ENCODE measurements at places on chromosomes 3 and 15.

- no peak for DNase-seq
These were observed 67.2 kb downstream of the PEX5L start for GRCh38 chr3:179969525-179969924.

DNA sequence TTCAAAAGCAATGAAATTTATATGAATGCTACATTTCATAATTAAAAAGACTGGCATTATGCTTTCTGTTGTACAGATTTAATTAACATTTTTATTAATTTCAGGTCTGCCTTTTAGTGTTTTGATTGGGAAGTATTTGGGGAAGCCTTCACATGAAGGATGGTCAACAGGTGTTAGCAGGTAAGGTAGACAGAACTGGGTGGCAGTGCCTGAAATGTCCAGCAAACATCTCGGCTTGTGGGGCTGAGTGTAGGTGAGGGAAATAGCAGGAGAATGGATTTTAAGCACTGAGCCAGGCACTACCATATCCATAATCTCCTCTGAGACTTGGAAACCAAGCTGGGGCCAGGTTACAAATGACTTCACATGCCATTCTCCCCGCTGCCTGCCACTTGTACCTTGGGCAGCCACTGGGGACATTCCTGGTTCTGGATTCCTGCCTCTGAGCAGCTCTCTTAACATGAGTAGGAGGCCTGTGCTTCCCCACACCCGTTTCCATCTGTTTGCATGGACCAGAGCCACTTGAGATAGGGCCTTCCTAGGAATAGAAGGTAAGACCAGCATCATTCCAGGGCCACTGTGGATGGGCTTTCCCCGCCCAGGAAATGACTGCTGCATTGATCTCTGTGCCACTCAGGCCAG is 125.9 kb upstream of the HES1 start:
- no peak for DNase-seq

DNA sequence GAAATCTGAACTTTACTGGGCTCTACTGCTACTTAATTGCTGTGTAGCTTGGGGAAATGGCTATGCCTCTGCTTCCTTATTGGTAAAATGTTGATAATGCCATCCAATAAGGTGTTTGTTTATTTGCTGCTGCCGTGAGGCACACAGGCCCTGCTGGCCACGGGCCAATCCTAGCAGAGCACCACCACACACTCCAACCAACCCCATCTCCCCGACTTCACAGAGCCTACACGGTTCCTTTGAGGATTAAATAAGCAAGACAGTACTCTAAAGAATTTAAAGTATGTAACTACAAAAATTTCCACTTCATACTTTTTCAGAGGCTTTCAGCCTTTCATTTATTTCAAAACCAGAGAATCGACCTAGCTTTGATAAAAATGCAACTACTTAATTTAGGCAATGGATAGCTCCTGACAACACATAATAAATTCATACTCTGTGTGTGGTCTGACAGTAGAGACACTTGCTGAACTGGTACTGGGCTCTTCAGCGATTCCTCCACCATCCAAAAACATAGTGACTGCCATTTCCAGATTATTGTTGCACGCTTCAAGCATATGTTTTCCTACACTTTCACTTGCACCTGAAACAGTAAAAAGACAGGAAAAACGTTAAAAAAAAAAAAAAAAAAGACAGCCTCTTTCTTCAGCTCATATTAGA is 25.3 kb downstream of the UBXN7 start:
- no peak for DNase-seq

DNA sequence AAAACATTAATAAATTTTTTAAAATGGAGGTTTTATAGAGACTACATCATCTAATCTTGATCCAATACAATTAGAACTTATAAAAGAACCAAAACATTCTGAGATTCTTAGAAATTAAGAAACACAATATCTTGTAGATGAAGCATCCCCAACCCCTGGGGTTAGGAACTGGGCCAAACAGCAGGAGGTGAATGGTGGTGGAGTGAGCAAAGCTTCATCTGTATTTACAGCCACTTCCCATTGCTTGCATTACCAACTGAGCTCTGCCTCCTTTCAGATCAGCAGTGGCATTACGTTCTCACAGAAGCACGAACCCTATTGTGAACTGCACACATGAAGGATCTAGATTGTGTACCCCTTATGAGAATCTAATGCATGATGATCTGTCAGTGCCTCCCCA is 36.3 kb downstream of the KNL1 start:
- DNase-seq: no peak

GRCh38 chr3:122099255-122099654 is 44.1 kb downstream of the CD86 start:
- no peak for DNase-seq

GRCh38 chr15:61822511-61822910 is 237.7 kb downstream of the VPS13C start:
- no peak for DNase-seq

DNA sequence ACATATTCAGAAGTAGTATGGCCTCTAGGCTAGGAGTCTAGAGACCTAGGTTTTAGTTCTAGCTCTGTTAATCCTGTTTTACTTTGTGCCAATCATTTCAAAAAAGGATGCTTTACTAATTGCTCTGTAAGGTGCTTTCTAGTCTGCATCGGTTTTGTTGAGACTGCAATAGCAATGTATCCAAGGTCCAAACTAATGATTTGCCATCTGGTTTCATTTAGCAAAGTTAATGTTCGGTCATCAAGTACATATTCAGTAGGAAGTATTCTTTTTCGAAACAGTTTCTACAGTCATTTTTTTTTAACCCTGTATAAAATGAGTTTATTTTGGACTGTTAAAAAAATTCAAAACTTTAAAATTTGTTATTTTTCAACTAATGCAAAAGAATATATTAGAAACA is 2.0 kb upstream of the GALK2 start:
- DNase-seq: no peak

DNA sequence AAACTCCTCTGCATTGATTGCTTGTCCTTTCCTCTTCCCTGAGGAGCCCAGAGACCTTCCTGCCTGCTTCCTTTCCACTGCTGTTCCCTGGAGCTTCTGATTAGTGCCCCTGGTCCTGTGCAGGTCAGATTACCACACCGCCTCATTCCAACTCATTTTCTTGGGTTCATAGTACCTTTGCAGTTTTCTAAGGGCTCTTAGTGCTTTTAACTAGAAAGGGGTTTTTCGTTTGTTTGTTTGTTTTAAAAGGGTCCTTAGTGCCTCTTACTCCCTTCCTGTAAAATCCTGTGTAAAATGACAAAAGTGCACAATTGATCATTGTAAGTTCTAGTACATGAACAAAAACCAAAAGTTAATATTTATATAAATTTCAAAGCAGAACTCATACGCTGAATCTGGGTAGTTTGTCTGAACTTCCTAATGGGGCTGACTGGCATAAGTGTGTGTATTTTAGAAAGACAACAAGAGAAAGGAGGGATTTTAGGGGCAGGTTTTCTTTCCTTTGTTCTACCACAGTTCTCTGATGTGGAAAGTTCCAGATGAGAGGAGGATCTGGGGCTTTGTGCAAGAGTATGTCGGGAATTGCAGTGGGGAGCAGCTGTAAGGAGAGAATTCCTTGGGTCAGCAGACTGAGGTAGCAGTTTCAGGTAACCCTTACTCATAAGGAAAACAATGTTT is 30.6 kb downstream of the SNRK start:
- no peak for DNase-seq

- no peak for DNase-seq
These were observed 7.7 kb downstream of the DUOXA2 start for GRCh38 chr15:45121706-45122417.

GRCh38 chr3:61507946-61508345 is 53.4 kb upstream of the PTPRG start:
- no peak for DNase-seq

GRCh38 chr3:178063461-178063860 is 472.8 kb upstream of the KCNMB2 start:
- no peak for DNase-seq

GRCh38 chr15:101538996-101539395 is 49.5 kb upstream of the PCSK6 start:
- no peak for DNase-seq

- DNase-seq: no peak
These were observed 22.5 kb downstream of the TOPAZ1 start for GRCh38 chr3:44264146-44264545.

- DNase-seq: no peak
These were observed 2.5 kb downstream of the PFN2 start for GRCh38 chr3:149968216-149968615.

GRCh38 chr3:74045000-74045399 is 420.3 kb upstream of the PDZRN3 start:
- no peak for DNase-seq

GRCh38 chr3:61864886-61865285 is 303.5 kb downstream of the PTPRG start:
- DNase-seq: no peak

- DNase-seq: no peak
These were observed 34.7 kb upstream of the TUBGCP5 start for GRCh38 chr15:23073890-23074646.

DNA sequence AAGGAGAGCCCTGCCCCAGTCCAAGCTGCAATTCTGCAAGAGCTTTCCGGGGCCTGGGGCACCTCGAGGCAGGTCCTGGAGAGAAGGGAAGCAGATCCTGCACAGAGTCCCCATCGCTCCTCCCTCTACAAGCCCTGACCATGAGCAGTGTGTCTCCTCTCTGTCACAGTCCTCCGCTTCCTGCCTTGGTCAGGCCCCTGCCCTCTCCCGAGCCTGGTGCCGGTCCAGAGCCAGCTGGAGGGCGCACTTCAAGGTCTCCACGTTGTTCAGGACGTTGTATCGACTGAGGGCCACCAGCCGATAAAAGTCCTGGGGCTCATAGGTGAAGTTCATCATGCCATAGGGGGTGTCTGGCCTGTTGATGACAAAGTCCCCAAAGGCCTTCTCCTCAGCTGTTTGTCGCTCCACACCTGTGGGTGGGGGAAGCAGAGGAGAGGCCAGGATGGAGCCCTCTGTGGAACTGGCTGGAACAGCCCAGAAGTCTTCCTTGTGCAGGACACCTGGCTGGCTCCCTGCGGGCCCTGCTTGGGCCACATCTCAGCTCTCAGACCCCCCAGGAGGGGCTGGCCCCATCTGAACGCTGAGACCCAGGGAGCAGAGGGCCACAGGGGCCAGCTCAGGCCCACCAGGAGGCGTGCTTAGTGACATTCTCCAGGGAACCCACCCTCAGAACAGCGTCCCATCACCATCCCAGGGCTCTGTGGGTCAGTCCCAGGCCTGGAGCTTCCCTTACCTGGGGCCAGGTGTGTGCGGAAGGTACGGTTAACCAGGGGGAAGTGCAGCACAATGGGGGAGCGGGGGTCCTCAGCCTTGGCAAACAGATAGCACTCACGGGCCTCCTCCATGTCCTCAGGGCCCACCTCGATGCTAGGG is 14.4 kb downstream of the PLA2G4F start:
- DNase-seq: no peak

- DNase-seq: no peak
These were observed 2.6 kb upstream of the HHATL start for GRCh38 chr3:42705058-42705767.

DNA sequence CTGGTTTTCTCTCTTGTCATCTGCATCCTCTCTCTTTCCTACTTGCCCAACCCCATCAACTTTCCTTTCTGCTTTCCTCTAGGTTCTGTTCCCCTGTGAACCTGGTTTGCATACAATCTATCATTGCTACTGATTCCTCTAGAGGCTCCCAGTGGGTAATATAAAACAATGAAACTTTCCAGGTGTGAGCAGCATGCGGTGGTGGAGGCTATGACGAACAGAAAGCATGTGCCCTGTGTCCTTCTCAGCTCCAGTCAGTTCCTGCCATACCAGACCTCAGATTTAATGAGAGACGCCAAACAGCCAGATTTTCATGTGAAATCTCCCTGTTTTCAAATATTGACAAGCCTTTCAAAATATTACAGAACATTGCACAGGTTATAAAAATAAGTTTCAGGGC is 3.5 kb upstream of the ACAP2 start:
- no peak for DNase-seq

DNA sequence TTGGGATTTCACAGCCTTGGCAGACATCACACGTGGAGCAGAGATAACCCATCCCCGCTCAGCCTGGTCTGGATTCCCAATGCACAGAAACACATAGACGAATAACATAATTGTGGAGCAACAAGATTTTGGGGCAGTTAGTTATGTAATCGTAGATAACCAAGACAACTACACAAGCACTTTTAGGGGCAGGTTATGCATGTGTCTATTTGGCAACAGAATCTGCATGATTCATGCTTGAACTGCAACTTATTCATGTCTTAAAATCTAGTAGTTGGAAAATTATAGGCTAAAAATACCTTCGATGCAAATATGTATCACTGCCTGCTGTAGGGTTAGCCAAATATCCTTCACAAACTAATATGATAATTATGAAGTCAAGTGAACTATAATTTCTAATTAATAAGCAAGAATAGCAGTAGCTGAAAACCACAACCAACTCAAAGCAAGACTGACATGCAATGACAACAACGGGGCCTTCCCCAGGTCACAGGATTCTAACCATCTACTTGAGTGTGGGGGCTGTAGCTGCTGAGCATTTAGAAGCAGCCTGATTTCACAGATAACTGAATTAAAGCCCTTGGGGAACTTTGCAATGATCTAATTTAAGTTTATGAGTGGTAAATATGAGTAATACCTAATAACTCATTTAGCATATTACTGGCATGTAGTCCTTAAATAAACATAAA is 31.1 kb downstream of the DGKG start:
- no peak for DNase-seq

GRCh38 chr3:122410639-122411038 is 5.2 kb downstream of the WDR5B start:
- DNase-seq: no peak

DNA sequence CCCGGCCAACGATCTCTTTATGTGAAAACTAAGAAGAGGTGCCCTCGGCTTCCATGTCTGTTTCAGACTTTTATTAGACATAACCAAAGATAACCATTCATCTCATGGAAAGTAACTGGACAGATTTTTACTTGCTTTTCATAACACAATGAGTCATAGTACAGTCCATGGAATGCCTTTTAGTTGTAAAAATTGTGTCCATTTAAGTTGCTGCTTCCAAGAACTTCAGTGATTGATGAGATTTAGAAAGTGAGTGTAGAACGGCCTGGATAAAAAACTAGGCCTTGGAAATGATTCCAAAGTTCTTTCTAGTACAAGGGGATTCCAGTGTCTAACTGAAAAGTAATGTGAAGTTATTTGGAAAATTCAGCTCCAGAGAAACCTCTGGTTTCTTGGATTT is 10.8 kb downstream of the EIF2AK4 start:
- DNase-seq: no peak

DNA sequence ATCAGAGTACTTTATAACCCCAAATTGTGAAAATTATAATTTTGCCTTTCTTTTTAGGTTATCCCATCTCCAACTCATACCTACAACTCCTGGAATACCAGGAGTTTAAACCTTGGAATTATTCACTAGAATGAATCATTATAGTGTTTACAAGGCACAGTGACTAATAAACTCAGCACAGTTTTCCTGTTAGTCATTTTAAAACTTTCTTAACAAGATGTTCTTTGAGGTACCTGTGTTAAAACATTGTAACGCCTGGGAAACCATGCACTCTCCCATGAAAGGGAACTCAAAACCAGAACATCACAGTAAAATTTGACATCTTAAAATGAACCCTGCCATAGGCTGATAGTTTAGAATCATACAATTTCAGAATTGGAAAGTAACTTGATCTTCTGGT is 132.4 kb upstream of the OSTN start:
- DNase-seq: no peak
